Natural killer cell (primary cell): ENCODE measurements at places on chromosomes 3 and 15. TPM values are rescaled to one million over a fixed set of nuclear protein-coding genes. Genes with fewer than 3 reads are reported as not detected.
A peak's percentile ranks its signal among the peaks of the same experiment; 100 is the strongest.

GRCh38 chr3:39812537-39812936 is 3.1 kb downstream of the MYRIP start:
- no peak for DNase-seq

DNA sequence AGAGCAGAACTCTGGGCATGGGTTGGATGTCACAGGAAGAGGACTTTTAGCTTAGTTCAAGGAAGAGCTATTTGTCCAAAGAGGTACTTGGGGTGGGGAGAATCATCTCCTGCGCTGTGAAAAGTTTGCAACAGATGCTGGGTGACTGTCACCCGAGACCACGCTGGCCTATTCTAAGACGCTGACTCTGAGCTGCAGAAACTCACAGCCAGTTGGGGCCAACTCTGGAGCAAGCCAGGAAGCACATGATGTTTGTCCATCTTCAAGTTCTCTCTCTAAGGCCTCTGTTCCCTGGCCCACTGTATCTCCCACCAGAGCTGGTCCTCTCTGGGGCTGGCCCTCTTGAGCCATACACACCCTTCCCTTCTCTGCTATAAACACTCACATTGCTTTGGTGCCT is 17.9 kb upstream of the CDCP1 start:
- DNase-seq: no peak

- no peak for DNase-seq
Measured at GRCh38 chr15:70301396-70301795, 203.7 kb upstream of the TLE3 start.

DNA sequence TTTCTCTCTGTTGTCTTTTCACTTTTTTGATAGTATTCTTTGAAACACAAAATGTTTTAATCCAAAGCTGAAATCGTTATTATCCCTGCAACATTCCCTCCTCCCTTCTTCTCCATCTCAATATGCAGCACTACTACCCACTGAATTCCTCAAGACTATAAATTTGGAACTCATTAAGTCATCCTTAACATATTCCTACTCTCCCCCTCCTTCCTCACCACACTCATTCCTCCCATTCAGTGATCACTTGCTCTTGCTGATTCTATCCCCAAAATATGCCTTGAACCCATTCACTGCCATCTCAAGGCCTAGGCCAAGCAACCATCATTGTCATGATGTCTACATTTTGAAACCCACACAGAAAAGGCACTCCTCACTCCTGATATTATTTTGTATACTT is 2.4 kb upstream of the PIK3R4 start:
- DNase-seq: no peak

DNA sequence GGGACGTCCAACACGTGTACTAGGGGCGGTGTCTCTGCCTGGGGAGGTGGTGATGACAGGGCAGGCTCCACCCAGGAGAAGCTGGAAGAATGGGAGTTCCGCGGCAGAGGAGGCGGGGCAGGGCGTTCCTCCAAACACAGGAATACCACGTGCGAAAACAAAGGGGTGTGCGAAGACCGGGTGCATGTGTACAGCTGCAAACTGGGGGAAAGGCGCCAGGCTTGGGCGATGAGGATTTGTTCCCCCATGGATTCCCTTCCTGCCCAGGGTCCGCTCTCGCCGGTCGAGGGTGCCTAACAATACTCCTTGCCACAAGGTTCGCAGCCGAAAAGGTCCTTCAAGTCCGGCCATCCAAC is 500 bp upstream of the ZSCAN2 start:
- peak; percentile 75 for DNase-seq

- no peak for DNase-seq
Measured at GRCh38 chr3:187516446-187517185, 148.4 kb downstream of the RTP4 start.

DNA sequence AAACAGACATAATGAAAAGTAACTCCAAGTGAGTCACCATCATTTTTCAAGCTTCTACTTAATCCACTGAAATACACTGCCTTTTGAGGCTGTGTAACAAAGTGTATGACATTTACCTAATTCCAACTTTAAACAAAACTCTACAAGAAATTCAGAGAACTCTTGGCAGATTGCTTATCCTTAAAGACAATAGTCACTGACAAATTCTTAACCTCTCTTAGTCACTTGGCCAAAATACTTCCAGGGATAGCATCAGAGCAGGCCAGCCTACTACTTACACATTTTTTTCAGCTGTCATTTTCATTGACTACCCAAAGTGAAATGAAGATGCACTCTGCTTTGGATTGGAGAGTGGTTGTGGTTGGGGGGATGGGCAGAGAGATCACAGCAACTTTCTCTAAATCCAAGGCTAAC is 3.6 kb downstream of the WWTR1 start:
- DNase-seq: no peak

DNA sequence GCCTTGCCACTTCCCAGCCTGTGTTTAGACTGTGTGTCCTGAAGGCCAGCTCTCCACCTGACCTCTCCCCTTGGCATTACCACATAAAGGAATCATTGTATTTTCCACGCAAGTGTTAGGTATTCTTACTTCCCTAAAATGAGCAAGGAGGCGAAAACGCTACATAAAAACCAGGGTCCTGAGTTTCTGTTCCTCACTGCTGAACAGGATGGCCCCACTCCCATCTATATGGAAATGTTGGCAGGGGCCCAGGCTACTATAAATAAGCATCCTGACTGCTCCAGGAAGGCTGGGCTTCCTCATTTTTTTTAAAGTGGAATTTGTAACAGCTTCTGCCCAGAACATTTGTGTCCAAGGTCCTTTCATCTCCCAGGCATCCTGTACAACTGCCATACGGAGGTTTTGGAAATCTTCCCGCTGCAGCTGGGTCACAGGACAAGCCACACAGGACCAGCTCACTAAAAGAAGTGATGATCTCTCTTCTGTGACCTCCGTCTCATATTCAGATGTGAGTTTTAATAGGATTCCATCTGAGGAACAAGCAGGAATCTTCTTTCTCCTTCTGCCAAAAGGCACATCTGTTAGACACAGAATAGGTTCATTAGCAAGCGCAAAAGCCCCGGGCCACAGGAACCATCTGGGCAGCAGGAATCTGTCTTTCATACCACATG is 56.4 kb upstream of the LIMD1 start:
- no peak for DNase-seq

GRCh38 chr3:33139996-33140395 is 26.2 kb downstream of the CRTAP start:
- DNase-seq: no peak

DNA sequence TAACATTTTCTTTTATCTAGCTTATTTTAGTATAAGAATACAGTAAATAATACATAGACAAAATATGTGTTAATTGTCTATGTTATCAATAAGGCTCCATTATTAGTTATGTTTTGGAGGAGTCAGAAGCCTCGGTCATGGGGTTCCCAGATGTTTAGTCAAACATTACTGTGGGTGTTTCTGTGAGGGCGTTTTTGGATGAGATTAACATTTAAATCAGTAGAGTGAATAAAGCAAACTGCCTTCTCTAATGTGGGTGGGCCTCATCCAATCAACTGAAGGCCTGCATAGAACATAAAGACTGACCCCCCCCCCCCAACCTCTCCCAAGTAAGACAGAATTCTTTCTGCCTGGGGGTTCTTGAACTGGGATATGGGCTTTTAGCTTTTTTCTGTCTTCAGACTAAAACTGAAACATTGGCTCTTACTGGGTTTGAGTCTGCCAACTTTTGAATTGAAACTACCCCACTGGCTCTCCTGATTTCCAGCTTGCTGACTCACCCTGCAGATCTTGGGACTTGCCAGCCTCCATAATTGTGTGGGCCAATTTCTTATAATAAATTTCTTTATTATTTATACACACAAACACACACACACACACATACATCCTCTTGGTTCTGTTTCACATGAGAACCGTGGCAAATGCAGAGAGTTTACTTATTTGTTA is 192.0 kb downstream of the TPRG1 start:
- no peak for DNase-seq

- no peak for DNase-seq
Measured at GRCh38 chr3:196707566-196707965, 4.5 kb downstream of the CEP19 start.

DNA sequence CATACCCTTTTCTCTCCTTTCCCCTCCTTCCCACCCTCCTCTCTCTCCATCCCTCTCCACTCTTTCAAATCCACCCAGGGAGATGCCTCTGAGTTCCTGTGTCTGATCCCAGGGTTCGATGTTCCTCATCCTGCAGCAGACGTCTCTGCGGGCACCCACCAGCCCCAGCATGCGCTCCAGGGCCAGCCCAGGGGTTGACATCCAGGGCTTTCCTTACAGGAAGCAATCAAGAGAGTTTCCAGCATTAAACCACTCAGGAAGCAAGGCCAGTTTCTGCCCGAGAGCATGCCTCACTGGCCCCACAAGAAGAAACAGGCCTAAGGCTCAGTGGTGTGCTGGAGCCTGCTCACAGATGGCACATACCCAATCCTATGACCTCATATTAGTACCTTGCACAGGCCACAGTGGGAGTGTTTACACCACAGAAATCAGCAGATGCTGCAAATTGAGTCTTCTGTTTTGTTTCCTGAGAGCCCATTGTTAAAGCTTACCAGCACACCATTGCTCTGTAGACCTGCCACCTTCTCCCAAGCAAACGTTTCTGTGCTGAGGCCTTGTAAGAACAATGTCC is 13.2 kb downstream of the SLC6A1 start:
- no peak for DNase-seq

- no peak for DNase-seq
Measured at GRCh38 chr3:60294181-60294580, 957.1 kb downstream of the FHIT start.

DNA sequence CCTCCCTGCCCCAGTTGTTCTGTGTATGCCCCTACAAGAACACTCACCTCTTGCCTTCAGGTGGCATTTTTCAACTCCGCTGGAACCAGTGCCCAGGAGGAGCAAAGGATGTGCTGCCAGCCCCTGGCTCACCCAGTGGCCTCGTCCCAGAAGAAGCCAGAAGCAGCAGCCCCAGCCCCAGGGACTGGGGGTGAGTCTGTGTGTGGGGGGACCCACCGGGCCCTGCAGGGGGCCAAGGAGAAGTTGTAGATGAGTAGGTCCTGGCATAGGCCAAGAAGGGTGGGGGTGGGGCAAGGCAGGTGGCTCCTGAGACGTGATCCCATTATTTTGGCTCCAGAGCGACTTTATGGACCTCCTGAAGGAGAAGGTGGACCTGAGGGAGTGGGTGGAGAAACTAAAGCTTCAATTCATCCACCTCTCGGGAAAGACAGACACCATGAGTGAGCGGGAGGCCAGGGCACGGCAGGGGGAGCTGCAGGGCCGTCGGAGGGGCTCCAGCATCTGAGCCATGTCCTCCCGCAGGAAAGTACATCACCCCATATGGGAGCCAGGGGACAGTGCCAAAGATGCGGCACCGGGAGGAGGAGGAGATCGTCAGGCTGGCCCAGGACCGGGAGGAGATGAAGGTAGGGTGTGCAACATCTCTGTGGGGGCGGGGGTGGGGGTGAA is 29.3 kb downstream of the NGRN start:
- no peak for DNase-seq

DNA sequence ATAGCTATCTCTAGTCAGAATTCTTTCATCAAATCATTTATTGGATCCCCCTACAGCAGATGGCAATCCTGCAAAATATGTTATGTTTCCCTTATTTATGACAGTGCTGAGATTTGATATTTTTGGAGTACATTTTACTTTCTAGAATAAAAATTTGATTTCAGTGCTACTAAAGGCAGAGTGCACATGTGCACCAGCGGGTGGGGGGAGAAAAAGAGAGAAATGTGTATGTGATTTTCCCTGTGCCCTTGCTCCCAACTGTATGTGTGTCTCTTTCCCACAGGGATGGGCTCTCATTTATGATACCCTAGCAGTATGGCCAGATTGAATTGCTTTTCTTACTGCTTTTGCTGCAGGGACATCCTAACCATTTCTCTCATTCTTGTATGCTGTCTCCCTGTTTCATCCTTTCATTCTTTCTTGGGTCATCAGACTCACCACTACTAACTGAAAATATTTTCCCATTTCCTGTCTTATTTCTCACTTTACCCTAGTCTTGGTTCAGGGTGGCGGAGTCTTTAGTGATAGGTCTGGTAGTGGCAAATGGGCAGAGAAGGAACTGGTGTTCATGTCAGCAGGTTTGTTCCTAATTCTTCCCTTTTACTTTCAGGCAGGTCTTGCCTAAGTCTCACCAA is 140.7 kb downstream of the TCF12 start:
- no peak for DNase-seq

- DNase-seq: peak; percentile 74
Measured at GRCh38 chr15:31387479-31388118, 61.0 kb downstream of the KLF13 start.

DNA sequence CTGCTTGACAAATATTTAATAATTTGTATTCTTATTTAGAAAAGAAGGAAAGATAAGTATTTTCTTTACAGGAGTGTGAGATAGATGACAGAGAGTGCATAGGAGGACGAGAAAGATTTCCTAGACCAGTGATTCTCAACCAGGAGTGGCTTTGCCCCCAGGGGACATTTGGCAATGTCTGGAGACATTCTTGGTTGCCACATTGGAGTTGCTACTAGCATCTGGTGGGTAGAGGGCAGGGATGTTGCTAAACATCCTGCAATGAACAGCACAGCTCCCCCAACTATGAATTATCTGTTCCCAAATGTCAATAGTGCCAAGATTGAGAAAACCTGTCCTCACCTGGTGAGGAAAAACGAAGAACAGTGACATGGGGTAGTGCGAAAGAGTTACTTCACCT is 30.8 kb upstream of the MINAR1 start:
- DNase-seq: no peak

- DNase-seq: no peak
Measured at GRCh38 chr3:15440891-15441290, 13.5 kb downstream of the EAF1 start.

- DNase-seq: no peak
Measured at GRCh38 chr15:83210619-83211018, 3.0 kb upstream of the HDGFL3 start.

DNA sequence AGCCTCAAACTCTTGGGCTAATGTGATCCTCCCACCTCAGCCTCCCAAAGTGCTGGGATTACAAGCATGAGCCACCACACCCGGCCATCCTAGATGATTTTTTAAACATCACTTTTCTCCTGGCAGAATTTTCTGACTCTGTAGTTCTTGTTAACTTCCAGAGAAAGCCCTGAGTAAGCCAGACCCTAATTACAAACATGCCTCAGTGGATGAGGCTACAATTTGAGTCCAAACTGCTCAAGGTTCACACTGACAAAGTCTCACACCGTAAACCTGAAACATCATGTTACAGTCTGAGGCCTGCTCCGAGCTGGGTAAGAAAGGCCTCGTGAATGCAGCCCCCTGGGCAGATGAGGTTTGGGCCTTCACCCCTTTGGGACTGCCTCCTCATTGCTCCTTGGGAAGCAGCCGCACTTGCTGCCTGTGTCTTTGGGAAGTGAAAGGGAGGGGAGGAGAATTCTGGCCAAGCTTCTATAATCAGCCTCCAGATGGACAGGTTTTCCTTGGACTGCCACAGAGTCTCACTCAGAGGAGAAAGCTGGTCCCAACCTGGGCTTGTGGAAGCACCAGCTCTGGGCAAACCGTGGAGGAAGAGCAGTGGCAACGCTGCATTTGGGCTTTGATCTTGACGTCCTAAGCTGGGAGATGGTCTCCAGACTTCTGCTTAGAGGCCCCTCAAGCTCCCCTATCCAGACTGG is 46.0 kb downstream of the CA12 start:
- DNase-seq: no peak

The CSNK1G1 gene
- 34.0 TPM for total RNA-seq

The TMEM207 gene
- not detected for total RNA-seq

The USP19 gene
- 68.6 TPM for total RNA-seq

The NMB gene
- total RNA-seq: 5.1 TPM

The CLDN16 gene
- total RNA-seq: not detected

The CCR9 gene
- 0.27 TPM for total RNA-seq

The CLDN1 gene
- total RNA-seq: not detected

The AGBL1 gene
- total RNA-seq: not detected

The CCDC191 gene
- 6.4 TPM for total RNA-seq
